Occipital lobe (tissue), 3 donors: ENCODE measurements at places on chromosomes 13 and 19.

GRCh38 chr13:28528848-28529247 is 33.9 kb upstream of the FLT1 start:
- no peak for DNase-seq

- no peak for DNase-seq
These were observed 102.2 kb upstream of the EDNRB start for GRCh38 chr13:78020861-78021260.

- DNase-seq = no peak
These were observed 12.2 kb downstream of the RHPN2 start for GRCh38 chr19:33052352-33052972.

- DNase-seq = no peak
These were observed 140.7 kb upstream of the RFC3 start for GRCh38 chr13:33677215-33677614.

GRCh38 chr13:112509190-112509589 is 78.8 kb downstream of the TUBGCP3 start:
- no peak for DNase-seq
